ENCODE measurements at places on chromosomes 3 and 15. TPM values are rescaled to one million over a fixed set of nuclear protein-coding genes. Genes with fewer than 3 reads are reported as not detected.
A peak's percentile ranks its signal among the peaks of the same experiment; 100 is the strongest.

DNA sequence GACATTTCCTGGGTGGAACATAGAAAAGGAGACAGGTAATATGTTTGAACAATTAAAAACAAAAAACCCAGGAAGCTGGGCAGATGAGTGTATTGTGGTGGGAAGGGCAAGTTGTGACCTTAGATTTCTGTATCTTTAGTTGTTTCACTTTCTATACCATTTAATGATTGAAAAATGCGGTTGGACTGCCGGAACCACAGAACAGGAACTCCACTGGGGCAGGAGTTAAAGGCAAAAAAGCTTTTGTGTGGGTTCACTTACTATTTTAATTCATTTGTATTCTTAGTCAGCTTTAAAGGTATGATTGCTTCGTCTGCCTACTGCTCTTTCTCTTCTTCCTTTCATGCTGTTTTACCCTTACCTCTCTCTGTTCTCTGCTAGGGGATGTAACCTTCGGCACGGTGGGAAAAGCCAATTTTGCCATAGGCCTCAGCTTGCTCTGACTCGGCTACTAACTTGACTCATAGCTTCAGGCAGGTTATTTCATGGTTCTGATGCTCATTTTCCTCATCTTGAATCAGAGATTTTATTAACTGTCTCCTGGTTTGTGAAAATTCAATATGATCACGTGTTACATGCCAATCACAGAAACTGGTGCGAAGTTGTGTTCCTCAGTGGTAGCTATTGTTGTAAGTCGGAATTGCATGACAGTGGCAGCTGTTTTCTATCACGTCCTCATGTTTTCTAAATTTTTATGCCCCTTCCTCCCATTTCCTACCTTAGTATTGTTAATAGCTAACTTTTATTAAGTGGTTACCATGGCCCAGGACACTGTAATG is 1.6 kb upstream of the MCTP2 start:
- no peak for DNase-seq

PRR20G gene
- total RNA-seq, result not detected

- no peak for DNase-seq
Observed at GRCh38 chr15:99436542-99437314, 129.1 kb upstream of the MEF2A start.

IL17RD gene
- total RNA-seq, result 5.4 TPM

CCR4 gene
- total RNA-seq, result 0.23 TPM

DNA sequence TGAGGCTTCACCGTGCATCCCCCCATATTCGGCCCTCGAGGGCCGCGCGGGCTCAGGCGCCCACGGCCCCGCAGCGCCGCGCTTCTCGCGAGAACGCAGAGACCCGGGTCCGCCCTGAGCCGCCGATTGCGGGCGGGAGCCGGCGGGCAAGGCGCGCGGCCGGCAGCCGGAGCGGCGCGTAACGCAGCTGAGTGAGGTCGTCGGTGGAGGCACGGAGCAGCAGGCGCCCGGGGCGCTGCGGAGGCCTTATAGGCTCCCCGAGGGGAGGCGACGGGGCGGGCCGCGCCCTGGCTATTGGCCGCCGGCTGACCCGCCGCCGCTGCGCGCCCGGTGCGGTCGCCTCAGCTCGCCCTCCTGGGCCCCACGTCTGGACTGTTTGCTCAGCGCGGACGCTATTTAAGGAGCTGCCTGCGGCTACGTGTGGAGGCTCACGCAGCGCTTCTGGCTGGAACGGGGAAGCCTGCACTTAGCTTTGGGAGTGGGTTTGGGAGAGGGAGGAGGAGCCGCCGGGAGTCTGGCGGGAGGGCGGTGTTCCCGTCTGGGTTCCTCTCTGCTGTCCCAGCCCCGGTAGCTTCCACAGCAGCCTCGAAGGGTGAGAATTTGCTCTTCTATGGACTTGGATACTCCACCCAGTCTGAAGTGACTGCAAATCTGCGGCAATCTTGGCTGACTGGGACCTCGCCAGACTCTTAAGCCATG is at the start of gene PLOD2:
TSS of gene PLOD2 (minus strand) at position 221 of the 699 bp plus-strand sequence. CDS start at position 26, 195 bp downstream.
- peak; percentile 75 for DNase-seq

SLC9C1 gene
- total RNA-seq, result 0.13 TPM

BMF gene
- 8.3 TPM for total RNA-seq

SEMA3F gene
- 132 TPM for total RNA-seq

GRCh38 chr15:89623165-89623564 is 32.1 kb downstream of the KIF7 start:
- no peak for DNase-seq

IGSF10 gene
- 3.3 TPM for total RNA-seq
